ENCODE measurements at places on chromosomes 16 and 17. TPM values are rescaled to one million over a fixed set of nuclear protein-coding genes. Genes with fewer than 3 reads are reported as not detected.

The GP2 gene
- not detected for polyA plus RNA-seq

The NPIPB6 gene
- polyA plus RNA-seq, result 0.19 TPM

The HSD3B7 gene
- not detected for polyA plus RNA-seq

The MYLK3 gene
- polyA plus RNA-seq, result not detected

The ARSG gene
- 15.0 TPM for polyA plus RNA-seq

The SPATA20 gene
- 9.8 TPM for polyA plus RNA-seq

The CDR2L gene
- not detected for polyA plus RNA-seq

The SLC7A6OS gene
- 22.7 TPM for polyA plus RNA-seq

The TBKBP1 gene
- 1.3 TPM for polyA plus RNA-seq

The ARHGAP44 gene
- polyA plus RNA-seq, result not detected

The TOM1L1 gene
- polyA plus RNA-seq, result not detected

The GH2 gene
- polyA plus RNA-seq, result not detected

The HOXB9 gene
- polyA plus RNA-seq, result not detected

The CSF3 gene
- polyA plus RNA-seq, result not detected

The KRTAP2-2 gene
- not detected for polyA plus RNA-seq

The ITGAD gene
- polyA plus RNA-seq, result not detected

The TEKT5 gene
- polyA plus RNA-seq, result not detected

The RNF43 gene
- polyA plus RNA-seq, result 1.3 TPM

The C1QTNF8 gene
- polyA plus RNA-seq, result not detected

The MAF gene
- polyA plus RNA-seq, result 1.9 TPM

The MYH13 gene
- not detected for polyA plus RNA-seq

The USP7 gene
- polyA plus RNA-seq, result 11.9 TPM

The TSPAN10 gene
- polyA plus RNA-seq, result 0.48 TPM

Measured in immature natural killer cell (primary cell).